Activated CD4-positive, alpha-beta T cell treated with anti-CD3 and anti-CD28 coated beads, Interleukin-10, Interleukin-2, amounts not matched to agents 100 ng/mL and 50 ng/mL, durations not matched to agents 16 hours and 8 hours (primary cell): ENCODE measurements at places on chromosomes 12 and 14.

- DNase-seq: no peak
Measured at GRCh38 chr12:123923927-123924326, 48.7 kb downstream of the CCDC92 start.

- DNase-seq: no peak
Measured at GRCh38 chr12:25455696-25456095, 97.4 kb downstream of the LMNTD1 start.

- no peak for DNase-seq
Measured at GRCh38 chr14:68195126-68195525, 375.5 kb downstream of the RAD51B start.

- no peak for DNase-seq
Measured at GRCh38 chr14:90301668-90302090, 30.1 kb downstream of the NRDE2 start.

DNA sequence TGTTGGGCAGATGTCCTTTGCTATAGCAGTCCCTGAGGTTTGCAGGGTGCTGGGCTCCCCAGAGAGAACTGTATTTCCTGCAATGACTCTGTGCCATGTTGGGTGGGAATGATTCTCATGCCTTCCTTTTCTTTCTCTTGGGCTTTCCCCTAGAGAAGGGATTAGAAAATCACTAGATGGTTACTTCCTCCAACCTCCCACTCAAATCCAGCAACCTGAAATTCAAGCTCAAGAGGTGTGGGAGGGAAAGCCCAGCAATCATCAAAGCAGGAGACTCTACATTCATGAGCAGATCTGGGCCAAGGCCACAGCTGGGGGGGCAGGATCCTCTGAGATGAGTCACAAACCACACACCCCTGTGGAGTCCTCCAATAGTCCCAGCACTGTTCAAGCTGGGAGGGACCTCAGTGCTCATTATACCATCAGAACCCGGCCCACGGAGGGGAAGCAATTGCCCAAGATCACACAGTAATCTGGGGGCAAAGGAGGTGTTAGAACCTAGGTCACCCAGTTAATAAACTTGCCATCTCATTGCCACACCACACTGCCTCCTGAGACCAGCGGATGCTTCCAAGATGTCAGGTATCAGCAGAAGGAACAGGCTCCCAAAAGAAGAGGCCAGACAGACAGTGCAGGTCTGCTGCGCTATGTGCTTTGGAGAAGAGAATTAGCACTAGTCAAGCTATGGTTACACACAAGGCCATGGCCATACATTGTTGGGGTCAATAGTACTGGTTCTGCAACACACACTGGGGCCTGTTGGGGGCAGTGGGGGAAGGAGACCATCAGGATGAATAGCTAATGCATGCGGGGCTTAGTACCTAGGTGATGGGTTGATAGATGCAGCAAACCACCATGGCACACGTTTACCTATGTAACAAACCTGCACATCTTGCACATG is 65.7 kb downstream of the TTC9 start:
- peak; percentile 9 for DNase-seq
